ENCODE measurements at places on chromosomes 12 and 14. TPM values are rescaled to one million over a fixed set of nuclear protein-coding genes. Genes with fewer than 3 reads are reported as not detected.
A peak's percentile ranks its signal among the peaks of the same experiment; 100 is the strongest.

The TUBA1B gene
- 2,228 TPM for total RNA-seq

- no peaks in the 10 kb centered on the region for H3K36me3 ChIP-seq
- DNase-seq: peak; percentile 62
- peaks cover 19% of the 10 kb centered on the region for H3K4me1 ChIP-seq
- H3K27me3 ChIP-seq: no peaks in the 10 kb centered on the region
- H3K4me3 ChIP-seq: no peak overlapping the region
Measured at GRCh38 chr12:31578632-31579031, 12.3 kb downstream of the DENND5B start.

- no peaks in the 10 kb centered on the region for H3K36me3 ChIP-seq
- H3K27ac ChIP-seq: no peak overlapping the region
- no peaks in the 10 kb centered on the region for H3K4me1 ChIP-seq
- no peaks in the 10 kb centered on the region for H3K27me3 ChIP-seq
- no peak overlapping the region for H3K4me3 ChIP-seq
Measured at GRCh38 chr12:127355061-127355841, 911.7 kb upstream of the TMEM132C start.

The SUPT16H gene
- total RNA-seq: 100 TPM

The CLMN gene
- 8.4 TPM for total RNA-seq

Measured in endothelial cell of umbilical vein (primary cell).